H9 (cell line): ENCODE measurements at places on chromosomes 2 and 18. TPM values are rescaled to one million over a fixed set of nuclear protein-coding genes. Genes with fewer than 3 reads are reported as not detected.

ANKRD62 gene
- total RNA-seq = not detected in 2 replicates

L3MBTL4 gene
- 1.9 and 2.0 TPM in 2 replicates for total RNA-seq

IL36B gene
- total RNA-seq = not detected in 2 replicates

APOB gene
- 0.26 TPM in 2 replicates for total RNA-seq

LONRF2 gene
- total RNA-seq = 2.4 and 2.7 TPM in 2 replicates

PLEKHH2 gene
- total RNA-seq = 2.5 and 3.1 TPM in 2 replicates

TBR1 gene
- 0.24 TPM in 1 of 2 replicates, not detected in the other for total RNA-seq

DLGAP1 gene
- total RNA-seq = 20.0 and 23.2 TPM in 2 replicates

CTDP1 gene
- 31.9 and 33.7 TPM in 2 replicates for total RNA-seq

CCDC85A gene
- 0.17 TPM in 1 of 2 replicates, not detected in the other for total RNA-seq

DUSP19 gene
- total RNA-seq = 1.2 and 1.8 TPM in 2 replicates

PTCD3 gene
- total RNA-seq = 161 and 180 TPM in 2 replicates

HDAC4 gene
- total RNA-seq = 27.5 and 32.0 TPM in 2 replicates

EN1 gene
- not detected in 2 replicates for total RNA-seq

CUL3 gene
- total RNA-seq = 108 and 114 TPM in 2 replicates

NOSTRIN gene
- total RNA-seq = not detected in 2 replicates

NPPC gene
- 1.1 and 1.2 TPM in 2 replicates for total RNA-seq

CABLES1 gene
- 24.1 and 27.1 TPM in 2 replicates for total RNA-seq

SPDYA gene
- total RNA-seq = 0.52 and 1.1 TPM in 2 replicates

MGAT4A gene
- total RNA-seq = 3.3 and 3.5 TPM in 2 replicates

UPP2 gene
- not detected in 2 replicates for total RNA-seq

RFTN2 gene
- total RNA-seq = 0.11 and 0.28 TPM in 2 replicates

IFT172 gene
- total RNA-seq = 13.8 and 15.5 TPM in 2 replicates

STPG4 gene
- total RNA-seq = 0.13 and 0.42 TPM in 2 replicates

NAT8 gene
- not detected in 2 replicates for total RNA-seq

VSNL1 gene
- total RNA-seq = 9.2 and 9.9 TPM in 2 replicates

CXCR4 gene
- total RNA-seq = 0.79 and 1.0 TPM in 2 replicates

IL18R1 gene
- total RNA-seq = not detected in 2 replicates

FAM237A gene
- not detected in 2 replicates for total RNA-seq

TEX44 gene
- total RNA-seq = not detected in 2 replicates

TGOLN2 gene
- total RNA-seq = 47.7 and 47.8 TPM in 2 replicates

TSPYL6 gene
- total RNA-seq = not detected in 2 replicates

FAP gene
- not detected in 2 replicates for total RNA-seq

KANSL1L gene
- total RNA-seq = 7.7 and 8.2 TPM in 2 replicates
